ENCODE measurements at places on chromosomes 16 and 17.

- DNase-seq, result no peak
Measured at GRCh38 chr16:90081606-90081970, 4.5 kb upstream of the PRDM7 start.

DNA sequence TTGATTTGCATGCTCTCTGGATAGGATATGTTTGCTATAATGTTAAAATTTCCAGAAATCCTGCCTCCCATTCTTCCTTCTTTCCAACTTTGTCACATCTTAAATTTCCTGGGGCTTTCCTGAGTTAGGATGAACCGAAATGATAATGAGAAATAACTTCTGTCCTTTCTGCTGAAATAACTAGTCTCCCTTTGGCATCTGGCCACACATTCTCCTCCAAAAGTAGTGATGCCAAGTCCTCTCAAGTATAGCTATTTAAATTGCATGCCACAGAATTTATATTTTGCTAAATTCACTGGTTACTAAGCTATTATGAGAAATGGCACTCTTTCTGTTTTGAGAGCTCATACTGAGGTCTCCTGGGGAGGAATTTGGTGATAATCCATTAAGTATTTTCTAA is 30.6 kb downstream of the FAM20A start:
- no peak for DNase-seq

- peak; percentile 44 for DNase-seq
Measured at GRCh38 chr17:31564883-31565301, 173.4 kb downstream of the RAB11FIP4 start.

DNA sequence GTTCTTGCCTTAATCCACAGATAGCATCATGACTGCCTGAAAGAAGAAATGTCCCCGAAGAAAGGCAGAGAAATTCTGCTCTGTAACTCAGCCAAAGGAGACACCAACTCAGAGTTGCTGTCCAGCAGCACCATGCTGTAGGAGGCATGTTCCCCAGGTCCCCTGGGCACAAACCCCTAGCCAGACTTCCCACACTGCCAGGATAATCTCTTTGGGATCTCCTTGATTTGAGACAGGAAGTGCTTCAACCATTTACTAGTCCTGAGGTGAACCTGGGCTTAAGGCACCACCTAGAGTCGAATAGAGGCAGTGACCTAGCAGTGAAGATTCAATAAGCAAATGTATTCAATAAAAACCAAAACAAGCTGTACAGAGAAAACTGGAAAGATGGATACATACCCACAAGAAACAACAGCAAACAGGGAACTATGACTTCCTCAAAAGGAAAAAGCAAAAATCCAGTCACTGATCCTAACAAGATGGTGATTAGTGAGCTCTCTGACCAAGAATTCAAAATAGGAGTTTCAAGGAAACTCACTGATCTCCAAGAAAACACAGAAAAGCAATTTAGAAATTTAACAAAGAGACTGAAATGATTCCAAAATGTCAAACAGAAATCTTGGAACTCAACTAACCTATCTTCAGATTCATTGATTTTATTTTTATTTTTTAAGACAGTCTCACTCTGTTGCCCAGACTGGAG is 5.7 kb downstream of the OR4D2 start:
- no peak for DNase-seq

DNA sequence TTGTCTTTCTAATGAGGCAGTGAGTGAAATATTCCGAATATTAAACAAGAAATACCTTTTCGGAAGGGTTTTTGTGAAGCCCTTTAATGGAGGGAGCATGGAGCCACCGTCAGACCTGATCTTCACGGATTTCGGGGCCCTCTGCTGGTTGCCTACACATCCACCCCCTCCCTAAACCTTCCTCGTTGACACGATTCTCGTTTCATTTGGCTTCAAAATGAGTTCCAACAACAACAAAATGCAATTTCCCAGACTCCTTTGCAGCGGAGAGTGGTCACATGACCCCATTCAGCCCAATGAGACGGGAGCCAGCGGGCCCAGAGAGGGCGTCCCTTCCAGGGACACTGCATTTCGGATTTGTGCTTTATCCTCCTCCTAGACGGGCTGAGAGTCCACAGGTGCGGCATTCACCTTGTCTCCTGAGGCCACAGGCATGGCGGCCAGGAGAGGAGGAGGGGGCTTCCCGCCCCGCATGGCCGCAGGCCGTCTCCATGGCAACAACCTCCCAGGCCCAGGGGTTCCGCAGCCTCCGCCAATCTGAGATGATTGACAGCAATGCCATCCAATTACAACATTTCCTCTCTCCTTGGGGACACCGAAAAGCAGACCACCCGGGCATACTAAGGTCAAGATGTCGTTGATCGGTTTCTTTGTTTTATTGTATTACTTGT is 259.8 kb downstream of the C16orf95 start:
- DNase-seq, result no peak

GRCh38 chr17:79960788-79961522 is 74.7 kb downstream of the TBC1D16 start:
- DNase-seq, result no peak

DNA sequence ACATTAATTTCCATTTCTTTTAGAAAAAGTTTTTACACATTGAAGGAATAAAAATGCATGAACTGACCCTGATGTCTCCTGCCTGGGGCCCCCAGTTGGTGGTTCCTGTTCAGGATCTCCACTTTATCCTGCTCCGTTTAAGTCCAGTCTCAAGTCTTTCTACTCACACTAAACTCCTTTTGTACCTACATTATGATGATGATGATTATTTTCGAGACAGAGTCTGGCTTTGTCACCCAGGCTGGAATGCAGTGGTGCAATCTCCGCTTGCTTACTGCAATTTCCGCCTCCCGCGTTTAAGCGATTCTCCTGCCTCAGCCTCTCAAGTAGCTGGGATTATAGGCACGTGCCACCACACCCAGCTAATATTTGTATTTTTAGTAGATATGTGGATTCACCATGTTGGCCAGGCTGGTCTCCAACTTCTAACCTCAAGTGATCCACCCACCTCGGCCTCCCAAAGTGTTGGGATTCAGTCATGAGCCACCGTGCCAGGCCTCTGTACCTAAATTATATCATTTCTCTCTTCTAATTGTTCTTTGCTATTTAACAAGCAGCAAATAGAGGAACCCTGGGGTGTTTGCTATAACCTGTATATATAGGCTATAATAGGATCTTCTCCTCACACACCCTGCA is 2.2 kb upstream of the FOXK2 start:
- no peak for DNase-seq

- no peak for DNase-seq
Measured at GRCh38 chr17:42055496-42055895, 5.1 kb upstream of the C17orf113 start.

DNA sequence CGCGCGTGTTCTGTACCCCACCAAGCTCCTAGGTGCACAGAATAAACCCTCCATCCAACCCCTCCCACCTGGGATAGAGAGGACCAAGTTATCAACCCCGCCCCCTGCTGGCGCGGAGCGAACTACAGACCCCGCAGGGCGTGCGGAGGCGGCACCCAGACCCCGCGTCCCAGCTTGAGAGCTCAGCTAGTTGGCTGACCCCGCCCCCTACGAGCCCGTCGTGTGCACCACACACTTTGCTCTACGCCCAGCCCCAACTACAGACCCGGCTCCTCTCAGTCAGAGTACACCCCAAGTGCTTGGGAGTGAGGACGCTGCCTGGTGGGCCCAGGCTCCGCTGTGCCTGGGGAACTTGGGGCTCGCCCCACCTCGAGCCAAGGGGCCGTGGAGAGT is 1.5 kb downstream of the GRIN2A start:
- DNase-seq, result no peak

GRCh38 chr16:67668495-67669157 is 2.0 kb downstream of the C16orf86 start:
- DNase-seq, result no peak

- DNase-seq, result peak; percentile 49
Measured at GRCh38 chr17:76497979-76498875, 3.0 kb downstream of the RHBDF2 start.

DNA sequence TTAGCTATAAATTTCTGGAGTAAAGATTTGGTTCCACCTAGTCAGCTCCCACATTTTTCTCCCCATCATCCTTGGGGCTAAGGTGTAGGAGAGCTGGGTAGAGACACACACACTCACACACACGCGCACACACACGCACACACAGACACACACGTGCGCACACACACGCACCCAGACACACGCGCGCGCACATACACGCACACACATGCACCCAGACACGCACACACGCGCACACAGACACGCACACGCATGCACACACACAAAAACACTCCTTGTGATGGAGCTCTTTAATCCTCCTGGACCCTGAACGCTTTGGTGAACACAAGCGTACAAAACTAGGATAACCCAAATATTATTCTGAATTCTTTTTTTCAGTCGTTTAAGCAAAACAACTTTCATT is 253.6 kb downstream of the C16orf95 start:
- DNase-seq, result no peak

DNA sequence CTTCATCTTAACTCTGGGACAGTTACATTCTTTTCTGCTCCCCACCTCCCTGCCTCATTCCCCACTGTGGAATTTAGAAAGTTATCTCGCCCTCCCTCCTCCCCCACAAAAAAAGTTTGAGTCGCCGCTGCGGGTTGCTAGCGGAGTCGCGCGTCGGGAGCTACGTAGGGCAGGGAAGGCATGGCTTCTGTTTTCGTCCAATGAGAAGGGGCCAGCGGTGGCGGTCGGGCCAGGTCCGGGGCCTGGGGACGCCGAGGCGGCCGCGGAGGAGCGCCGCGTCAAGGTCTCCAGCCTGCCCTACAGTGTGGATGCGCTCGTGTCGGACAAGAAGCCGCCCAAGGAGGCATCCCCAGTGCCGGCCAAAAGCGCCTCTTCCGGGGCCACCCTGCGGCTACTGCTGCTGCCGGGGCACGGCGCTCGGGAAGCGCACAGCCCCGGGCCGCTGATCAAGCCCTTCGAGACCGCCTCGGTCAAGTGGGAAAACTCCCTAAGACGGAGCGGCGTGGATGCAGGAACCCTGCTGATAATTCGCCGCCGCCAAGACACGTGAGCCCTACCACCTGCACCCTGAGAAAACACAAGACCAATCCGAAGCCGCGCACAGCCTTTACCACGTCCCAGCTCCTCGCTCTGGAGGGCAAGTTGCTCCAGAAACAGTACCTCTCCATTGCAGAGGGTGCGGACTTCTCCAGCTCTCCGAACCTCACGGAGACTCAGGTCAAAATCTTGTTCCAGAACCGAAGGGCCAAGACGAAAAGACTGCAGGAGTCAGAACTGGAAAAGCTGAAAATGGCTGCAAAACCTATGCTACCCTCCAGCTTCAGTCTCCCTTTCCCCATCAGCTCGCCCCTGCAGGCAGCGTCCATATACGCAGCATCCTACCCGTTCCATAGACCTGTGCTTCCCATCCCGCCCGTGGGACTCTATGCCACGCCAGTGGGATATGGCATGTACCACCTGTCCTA is 8.9 kb downstream of the OR4D1 start:
- no peak for DNase-seq

- DNase-seq, result no peak
Measured at GRCh38 chr17:2125013-2125535, 70.2 kb downstream of the HIC1 start.

DNA sequence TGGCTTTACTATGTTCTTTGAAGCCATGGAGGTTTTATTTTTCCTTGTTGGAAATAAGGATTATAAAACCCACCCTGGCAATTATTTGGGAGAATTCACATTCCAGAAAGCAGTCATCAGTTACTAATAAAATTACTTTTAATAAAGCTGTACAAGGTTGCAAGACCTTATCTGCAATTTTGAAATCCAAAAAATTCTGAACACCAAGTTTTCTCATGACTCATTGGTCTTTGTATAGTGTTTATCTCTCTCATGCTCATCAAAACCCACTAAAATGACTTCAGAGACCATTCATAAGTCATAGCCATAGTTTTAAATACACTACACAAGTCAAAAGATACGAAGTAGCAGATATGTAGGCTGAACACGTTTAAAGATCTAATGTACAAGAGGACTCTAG is 6.0 kb upstream of the KRT38 start:
- peak; percentile 36 for DNase-seq

DNA sequence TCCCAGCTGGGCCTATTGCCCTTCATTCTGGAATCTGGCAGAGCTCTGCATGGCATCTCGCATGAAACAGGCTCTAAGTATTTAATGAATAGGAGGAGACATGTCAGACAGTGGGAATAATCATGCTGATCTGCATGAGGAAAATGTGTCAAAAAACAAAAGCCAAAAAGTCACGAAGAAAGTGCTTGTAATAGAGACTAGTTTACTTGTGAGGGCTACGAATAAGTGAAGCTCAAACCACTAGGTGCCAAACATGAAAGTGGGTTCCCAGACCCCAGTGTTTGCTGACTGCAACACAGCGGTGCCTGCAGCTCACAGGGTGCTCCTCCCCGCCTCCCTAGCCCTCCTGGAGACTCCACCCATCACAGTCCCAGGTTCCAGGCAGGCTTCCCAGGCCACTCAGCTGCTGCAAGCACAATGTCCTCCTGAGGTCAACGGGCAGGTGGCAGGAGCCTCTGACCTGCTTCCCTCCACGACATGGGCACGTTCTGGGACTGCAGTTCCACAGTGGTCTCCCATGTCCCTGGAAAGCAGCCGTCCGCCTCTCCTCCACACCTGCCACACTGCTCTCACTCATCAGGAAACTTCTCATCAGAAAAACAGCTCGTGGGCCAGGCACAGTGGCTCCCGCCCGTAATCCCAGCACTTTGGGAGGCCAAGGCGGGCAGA is 96.5 kb downstream of the ANKRD11 start:
- no peak for DNase-seq

GRCh38 chr16:78444-79150 is 572 bp downstream of the MPG start:
- DNase-seq, result no peak

DNA sequence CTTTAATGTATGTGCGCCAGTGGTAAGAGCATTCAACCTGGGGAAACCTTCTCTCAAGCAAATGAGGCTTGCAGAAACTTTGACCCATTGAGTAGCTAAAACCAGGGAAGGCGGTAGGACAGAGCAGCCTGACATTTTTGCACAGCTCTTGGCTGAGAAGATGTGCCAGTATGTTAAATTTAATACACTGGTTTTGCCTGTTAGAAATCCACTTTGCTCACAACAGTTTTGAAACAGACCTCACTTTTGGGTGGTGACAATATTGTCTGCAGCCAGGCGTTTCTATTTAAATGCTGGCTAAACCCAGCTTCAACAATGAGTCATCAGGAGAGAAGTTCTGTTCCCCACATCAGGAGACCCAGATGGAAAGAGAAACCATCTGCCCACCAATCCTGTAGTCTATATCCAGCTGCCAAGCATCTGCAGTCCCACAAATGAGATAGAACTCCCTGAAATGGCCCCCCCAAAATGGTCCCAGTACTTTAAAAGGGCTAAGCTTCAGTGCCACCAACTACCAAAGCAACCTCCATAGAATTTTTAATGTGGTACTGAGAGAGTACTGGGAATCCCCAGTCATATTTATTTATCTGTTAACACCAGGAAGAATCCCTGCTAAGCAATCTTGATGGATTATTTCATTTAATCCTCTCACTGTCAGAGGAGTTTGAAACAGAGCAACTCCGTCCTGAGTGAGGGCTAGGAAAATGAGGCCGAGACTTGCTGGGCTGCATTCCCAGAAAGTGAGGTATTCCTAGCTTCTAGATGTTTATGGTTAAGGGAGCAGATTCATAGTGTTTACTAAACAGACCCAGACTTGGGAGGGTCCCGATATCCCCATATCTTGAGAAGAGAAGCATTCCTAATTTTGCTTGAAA is 29.0 kb upstream of the CLEC3A start:
- DNase-seq, result peak; percentile 56

GRCh38 chr17:31931756-31932155 is 5.1 kb upstream of the SUZ12 start:
- DNase-seq, result no peak

Measured in fibroblast of skin of left quadriceps (primary cell).